Activated CD4-positive, alpha-beta T cell treated with anti-CD3 and anti-CD28 coated beads, Interleukin-2, amount 50 U/mL, for 1 hour (primary cell): ENCODE measurements at places on chromosomes 2 and 18.

DNA sequence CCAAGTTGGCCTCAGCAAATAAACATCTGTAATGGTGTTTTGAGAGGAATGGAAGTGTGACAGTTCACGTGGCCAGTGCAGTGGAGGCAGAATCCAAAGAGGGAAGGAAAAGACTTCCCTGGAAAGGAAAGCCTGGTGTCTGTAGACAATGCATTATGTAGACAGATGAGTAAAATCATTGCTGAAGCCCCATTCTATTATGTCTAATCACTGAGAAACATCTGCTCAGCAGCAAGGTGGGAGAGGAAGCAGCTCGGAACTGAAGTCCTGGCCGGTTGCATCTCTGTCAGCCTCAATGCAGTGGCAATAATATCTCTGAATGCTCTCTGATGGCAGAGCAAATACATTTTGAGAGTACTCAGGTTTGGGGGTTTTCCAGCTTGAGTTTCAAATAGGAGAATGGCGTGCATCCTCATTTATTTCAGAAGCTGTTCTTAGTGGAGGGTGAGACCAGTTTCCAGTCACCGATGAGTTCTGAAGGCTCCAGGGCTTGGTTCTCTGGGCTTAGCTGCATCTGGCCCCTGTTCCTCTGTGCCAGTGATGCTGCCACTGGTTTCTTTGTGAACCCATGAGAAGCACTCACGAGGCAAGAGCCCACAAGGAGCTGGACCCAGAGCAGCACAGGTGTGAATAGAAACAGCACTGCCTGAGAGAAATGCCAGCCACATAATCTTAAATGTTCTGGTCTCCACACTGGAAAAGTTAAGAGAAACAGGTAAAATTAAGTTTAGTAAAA lies 63.3 kb downstream of the RPIA start:
- no peak for DNase-seq

DNA sequence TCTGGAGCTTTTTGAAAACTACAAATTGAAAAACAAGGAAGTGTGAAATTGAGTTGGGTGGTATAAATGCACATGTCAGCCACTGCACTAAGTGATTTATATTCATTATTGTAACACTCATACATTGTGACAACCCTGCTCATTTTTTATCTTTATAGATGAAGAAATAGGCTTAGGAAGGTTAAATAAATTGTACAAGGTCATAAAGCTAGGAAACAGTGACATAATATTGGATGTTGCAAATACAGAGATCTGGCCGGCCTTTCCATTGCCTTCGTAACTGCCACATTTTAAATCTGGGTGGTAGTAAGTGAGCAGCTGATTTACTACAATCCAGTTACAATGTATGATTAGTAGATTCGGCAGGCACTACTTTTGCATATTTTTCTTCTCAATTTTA lies 76.6 kb upstream of the LPIN2 start:
- no peak for DNase-seq

DNA sequence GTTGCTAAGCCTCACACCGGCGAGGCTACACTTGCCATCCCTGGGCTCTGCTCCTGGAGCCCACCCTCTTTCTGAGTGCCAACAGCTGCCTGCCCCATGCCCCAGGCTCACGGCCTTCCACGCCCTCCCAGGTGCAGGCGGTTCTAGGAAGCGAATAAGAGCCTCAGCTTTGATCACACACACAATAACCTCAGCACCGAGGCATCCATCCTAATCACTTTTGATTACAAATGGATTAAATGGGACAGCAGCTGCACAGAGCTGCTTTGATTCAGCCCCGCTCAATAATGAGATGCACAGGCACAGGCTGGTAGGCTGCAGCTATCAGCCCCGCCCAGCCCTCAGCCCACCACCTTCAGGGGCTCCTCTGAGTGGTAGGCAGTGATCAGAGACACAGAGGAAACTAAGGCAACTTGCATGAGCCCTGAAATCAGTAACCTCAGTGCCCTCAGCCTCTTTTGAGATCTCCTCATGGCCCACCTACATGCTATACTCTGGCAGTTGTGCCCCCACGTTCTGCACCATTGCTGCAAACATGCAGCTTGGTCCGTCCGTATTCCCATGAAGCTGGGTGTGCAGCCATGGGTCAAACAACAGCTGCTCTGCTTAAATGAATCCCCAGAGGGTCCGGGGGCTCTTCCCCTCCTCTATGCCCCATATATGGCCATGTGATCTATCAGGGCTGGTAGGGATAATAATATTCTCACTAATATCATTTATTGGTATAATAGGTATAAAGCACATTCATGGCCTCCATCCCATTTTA lies 171.4 kb downstream of the SETBP1 start:
- no peak for DNase-seq

- no peak for DNase-seq
Observed at GRCh38 chr2:147232225-147232669, 612.6 kb upstream of the ACVR2A start.

DNA sequence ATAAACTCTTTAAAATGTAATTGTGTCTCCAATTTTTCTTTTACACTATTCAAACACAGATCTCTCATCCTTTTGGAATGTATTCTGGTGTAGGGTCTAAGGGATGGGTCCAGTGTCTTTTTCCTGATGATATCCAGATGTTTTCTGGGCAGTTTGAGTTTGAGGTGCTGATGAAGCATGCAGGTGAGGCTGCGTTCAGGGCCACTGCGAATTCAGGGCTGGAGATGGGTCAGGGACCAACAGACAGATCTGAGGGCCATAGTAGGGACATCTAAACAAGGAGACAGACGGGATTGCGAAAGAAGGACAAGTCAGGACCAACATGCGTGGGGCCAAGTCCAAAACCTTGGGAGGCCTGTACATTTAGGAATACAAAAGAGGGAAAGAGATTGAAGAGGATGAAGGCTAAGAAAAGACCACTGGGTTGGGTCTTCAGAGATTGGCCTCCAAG lies 70.2 kb downstream of the ACAA2 start:
- no peak for DNase-seq

- no peak for DNase-seq
Observed at GRCh38 chr2:70078384-70078783, 8.9 kb upstream of the PCBP1 start.

DNA sequence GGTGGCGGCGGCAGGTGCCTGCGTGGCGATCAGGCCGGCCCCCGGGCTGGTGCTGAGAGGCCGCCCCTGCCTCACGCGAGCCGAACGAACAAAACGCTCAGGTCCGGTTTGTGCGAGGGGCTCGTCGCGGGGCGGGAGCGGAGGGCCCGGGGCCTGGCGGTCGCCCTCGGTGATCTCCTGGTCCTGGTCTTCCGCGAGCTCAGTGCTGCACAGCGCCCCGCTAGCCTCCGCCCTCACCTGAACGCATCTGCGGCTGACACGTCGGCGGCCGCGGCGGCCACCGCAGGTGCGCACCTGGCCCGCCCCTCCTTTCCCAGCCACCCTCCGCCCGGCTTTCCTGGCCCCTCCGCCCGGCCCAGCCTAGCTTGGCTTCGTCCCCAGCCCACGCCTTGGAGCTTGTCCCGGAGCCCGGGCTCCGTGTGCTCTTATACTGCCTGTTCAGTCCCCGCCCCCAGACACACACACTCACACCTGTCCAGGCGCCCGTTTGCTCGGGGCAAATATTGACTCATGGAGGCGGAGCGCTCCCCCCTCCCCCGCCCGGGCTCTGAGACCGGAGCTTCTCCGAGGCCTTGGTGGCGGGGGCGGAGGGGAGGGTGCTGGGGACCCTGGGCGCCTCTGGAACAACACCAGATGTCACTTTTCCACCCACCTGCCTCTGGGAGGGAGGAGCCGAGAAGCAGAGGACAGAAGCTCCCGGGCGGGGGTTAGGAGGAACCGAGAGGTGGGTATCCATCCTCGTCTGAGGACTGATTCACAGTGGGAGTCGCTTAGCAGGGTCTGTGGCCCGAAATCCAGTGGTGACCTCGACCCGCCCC lies 8.6 kb upstream of the CRYBA2 start:
- DNase-seq, result peak; percentile 34

GRCh38 chr2:148978706-148979105 lies 59.8 kb upstream of the LYPD6B start:
- DNase-seq, result no peak

DNA sequence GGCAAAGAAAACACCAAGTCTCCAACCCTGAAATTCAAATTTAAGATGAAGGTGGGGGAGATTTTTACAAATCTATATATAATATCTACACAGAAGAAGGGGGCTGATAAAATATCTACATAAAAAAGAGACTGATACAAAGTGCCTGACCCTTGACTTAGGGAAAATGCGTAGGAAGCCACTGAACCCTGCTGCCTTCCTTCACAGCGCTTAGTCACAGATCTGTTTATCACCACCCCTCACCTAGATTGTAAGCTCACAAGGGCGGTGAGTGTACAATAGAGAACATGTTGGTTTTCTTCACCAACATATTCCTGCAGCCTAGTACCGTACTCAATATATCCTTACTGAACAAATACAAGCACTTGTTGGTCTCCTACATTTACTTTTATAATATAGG lies 54.3 kb downstream of the NOL10 start:
- DNase-seq, result no peak

GRCh38 chr2:204205538-204205937 lies 269.0 kb downstream of the ICOS start:
- no peak for DNase-seq
